ENCODE measurements at places on chromosomes 4 and X. TPM values are rescaled to one million over a fixed set of nuclear protein-coding genes. Genes with fewer than 3 reads are reported as not detected.
A peak's percentile ranks its signal among the peaks of the same experiment; 100 is the strongest.

The FAM241A gene
- total RNA-seq = 1.4 TPM

- DNase-seq = peak; percentile 51
Observed at GRCh38 chr4:103098341-103098740, 1.3 kb downstream of the BDH2 start.

GRCh38 chr4:19152264-19152663 is 1099.4 kb upstream of the SLIT2 start:
- no peak for DNase-seq

DNA sequence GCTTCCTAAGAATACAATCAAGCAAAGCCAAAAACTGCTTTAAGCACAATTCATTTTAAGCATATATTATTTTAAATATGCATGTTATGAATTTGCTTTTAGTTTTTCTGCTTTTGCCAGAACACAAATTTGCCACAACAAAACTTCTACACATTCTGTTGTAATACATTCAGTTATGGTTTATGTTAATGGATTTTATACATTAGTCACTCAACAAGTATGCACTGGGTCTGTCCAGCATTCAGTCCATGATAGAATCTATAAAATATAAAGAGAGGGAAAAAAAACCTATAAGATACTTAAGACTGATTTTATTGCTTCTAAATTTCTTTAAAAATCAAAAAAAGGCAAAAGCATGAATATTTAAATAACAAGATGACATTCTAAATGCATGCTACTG is 22.2 kb downstream of the IQCM start:
- DNase-seq = no peak

DNA sequence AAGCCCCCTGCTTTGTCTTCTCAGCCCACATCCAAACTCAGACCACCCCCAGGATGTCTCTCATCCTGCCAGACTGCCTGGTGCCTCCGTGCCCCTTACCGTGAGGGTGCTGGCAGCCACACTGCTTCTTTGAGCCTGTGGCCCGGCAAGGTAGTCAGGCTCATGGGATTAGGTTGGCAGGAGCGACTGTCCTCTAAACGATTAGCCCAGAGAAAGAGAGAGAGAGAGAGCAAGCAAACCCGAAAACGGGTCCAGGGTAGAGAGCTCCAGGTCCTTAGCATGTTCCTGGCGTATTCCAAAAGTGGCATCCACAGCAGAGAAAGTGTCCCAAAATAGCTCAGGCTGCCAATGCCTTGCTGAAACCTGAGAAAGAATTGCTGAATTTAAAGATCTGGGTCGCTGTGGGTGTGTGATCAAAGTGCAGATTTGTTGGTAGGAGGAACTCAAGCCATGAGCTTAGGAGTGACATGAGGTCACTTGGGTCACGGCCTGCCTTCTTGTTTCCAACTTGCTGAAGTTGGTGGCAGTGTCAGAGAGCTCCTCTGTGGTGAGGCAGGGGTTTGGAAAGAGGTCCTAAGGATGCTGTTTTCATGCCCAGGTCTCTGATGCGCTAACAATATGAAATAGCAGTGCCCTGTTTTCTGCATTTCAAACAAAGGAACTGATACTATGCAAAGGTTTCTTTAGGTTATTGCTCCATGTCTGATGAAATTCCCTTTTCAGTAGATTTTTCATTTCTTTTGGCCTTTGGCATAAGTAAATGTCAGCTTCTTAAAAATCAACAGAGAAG is 81.6 kb downstream of the RTL9 start:
- no peak for DNase-seq

Measured in renal cortical epithelial cell (primary cell).